Stimulated activated CD4-positive, alpha-beta T cell treated with anti-CD3 and anti-CD28 coated beads, Interleukin-1b, Interleukin-23, amount 100 ng/mL, for 24 hours (primary cell): ENCODE measurements at places on chromosomes 13 and 19.

DNA sequence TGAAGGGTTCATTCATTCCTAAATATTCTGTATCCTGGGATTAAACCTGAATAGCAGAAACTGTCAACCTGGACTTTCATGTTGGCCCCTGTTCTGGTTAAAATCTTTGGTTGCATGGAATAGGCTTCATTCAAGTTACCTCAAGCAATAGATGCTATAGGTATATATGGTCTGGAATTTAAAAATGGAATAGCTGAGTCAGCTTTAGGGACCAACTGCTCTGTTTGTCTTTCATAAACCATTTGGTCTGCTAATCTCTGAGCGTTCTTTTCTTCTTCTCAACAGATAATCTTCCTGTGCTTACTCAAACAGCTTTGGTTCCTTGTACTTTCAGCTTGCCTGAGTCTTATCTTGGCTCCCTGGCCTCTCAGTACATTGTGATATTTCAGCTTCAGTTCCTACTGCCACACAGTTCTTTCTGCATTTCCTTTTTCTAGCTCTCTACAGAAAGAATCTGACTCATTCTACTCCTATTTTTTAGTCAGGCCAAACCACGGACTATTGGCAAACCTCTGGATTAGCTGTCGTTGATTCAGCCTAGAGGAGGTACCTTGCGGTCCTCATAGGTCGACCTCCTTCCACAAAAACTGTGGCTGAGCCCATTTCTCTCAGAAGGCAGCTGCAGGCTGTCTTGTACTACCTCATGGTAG, 35.9 kb upstream of the MAB21L1 start:
- no peak for DNase-seq

- DNase-seq, result no peak
These were observed 31.4 kb upstream of the GGACT start for GRCh38 chr13:100619940-100620339.

DNA sequence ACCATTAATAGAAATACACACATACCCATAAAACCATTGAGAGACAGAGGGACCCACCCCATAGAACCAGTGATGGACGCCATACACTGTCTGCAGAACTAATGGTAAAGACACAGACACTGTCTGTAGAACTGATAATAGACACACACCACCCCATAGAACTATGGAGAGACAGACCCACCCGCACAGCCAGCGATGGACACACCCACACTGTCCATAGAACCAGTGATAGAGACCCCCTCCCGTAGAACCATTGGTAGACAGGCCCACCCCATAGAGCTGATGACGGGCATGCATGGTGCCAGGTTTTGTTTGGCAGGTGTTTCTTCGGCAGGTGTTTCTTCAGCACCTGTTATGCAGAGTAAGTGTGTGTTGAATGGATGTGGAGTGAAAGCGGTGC, 88.3 kb upstream of the TEX29 start:
- no peak for DNase-seq

DNA sequence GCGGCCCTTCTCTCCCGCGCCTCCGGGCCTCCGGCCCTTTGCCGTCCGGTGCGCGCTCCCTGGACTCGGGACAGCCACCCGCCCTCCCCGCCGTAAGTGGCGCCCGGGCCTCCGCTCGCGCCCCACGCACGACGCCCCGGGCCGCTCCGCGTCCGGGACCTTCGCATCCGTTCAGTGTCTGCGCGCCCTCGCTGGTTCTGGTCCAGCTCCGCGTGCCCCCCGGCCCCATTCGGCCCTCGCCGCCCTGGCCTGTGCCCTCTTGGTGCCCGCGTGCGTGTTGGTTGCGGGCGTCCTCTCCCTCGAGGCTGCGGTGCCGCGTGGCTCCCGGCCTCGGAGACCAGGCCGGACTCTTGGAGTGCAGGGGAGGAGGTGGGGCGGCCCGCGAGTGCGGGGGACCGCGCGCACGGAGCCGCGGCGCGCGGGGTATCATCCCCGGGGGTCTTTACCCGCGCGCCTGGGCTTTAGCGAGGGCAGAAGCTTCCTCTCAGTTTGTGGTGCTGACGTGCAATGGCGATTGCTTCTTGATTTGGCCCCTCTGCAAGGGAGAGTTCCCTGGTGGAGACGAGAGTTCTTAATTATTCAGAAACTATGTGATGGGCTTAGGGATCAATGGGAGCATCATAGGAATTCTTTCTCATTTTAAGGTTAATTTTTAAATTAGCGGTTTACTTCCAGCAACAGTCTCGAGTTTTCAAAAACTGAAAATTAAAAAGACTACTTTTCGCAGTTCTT, 757 bp downstream of the WASF3 start:
- no peak for DNase-seq

GRCh38 chr13:114310956-114311355, 3.3 kb upstream of the CHAMP1 start:
- DNase-seq, result no peak

GRCh38 chr19:611481-611868, 21.8 kb downstream of the HCN2 start:
- DNase-seq, result peak; percentile 58

- no peak for DNase-seq
These were observed 14.3 kb downstream of the MISP start for GRCh38 chr19:765179-765738.

DNA sequence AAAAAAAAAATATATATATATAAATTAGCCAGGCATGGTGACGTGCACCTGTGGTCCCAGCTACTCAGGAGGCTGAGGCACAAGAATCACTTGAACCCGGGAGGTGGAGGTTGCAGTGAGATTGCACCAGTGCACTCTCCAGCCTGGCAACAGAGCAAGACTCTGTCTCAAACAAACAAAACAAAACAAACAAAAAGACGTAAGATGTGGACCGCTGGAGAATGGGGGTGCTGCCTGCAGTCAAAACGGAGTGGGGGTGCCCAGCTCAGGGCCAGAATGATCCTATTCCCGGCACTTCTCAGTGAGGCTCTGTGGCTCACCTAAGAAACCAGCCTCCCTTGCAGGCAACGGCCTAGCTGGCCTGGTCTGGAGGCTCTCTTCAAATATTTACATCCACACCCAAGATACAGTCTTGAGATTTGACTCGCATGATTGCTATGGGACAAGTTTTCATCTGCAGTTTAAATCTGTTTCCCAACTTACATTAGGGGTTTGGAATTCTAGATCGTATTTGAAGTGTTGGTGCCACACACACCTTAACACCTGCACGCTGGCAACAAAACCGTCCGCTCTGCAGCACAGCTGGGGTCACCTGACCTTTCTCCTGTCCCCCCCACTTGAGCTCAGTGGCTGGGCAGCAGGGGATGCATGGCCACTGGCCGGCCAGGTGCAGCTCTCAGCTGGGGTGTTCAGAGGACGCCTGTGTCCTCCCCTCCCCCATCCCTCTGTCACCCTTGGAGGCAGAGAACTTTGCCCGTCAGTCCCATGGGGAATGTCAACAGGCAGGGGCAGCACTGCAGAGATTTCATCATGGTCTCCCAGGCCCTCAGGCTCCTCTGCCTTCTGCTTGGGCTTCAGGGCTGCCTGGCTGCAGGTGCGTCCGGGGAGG, at the start of gene F7:
F7 (plus strand) TSS at position 760 of the 889 bp plus-strand sequence; CDS start at position 811, 51 bp downstream.
- no peak for DNase-seq

DNA sequence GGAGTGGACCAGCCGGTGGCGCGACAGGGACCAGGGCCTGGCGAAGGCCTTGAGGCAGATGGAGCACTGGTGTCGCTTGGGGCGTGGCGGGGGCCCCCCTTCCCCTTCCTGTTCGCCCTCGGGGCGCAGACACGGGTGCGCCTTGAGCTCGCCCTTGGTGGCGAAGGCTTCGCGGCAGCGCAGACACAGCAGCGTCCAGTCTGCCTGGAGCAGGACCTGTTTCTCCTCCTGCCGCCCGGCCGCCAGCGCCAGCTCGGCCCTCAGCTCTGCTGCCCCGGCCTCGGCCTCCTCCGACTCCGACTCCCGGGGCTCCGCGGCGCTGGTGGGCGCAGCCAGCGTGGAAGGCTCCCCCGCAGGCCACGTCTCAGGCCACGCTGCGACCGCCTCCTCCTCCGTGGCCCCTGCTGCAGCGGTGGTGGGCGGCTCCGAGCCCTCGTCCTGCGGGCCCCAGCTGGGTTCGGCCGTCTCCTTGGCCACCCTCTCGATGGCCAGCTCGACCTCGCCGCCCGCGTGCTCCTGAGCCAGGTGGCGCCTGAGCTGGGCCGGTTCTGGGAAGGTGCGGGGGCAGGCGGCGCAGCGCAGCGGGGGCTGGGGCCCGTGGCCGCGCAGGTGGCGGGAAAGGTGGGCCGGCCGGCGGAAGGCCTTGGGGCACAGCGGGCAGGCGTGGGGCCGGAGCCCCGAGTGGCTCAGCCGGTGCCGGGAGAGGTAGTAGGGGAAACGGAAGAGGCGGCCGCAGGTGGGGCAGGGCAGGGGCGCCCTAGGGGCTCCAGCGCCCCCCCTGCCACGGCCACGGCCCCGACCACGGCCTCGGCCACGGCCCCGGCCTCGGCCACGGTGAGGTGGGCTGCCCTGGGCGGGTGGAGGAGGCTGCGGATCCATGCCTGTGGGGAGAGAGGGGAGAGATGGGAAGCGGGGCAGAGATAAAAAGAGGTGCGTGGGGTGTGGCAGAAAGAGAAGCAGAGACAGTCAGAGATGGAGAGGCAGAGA, 1.6 kb downstream of the ZNF579 start:
- no peak for DNase-seq

DNA sequence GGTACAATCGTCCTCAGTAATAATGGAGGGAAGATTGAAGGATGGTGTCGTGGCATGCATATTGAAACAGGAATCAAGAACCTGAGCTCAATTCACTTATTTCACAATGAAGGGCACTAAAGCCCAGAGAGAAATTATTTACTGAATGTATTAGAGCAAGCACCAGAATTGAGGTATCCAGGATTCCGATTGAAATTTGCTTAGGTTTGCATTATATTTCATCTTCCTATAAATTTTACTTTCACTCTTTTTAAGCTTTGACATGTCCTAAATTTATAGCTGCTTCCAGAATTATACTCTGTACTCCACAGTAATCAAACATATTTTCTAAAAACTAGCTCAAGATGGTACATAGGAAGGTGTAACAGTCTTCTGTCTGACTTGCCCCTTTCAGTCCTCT, 454.9 kb upstream of the HTR2A start:
- no peak for DNase-seq

DNA sequence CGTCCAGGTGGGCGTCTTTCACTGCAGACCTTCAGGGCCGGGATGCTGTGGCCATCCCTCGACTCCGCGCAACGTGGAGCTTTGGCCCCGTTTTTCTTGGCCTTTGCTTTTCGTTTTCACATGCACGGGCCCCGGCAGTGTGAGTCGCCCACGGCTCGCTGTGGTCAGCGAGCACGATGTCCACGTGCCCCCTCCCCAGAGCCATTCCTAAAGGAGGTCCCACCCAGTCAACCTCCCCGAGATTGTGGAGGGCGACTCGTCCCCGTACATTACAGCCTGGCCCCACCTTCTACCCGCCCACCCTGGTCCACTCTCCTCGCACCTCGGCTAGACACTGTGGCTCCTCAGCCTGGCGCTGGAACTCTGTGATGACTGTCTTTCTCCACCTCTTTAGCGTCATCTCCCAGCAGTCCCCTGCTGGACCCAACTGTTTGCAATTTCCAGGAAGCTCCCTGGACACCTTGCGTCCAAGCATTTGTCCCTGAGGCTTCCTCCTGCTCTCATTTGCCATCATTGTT, 405 bp downstream of the ZNF446 start:
- DNase-seq, result no peak

GRCh38 chr13:30322428-30322827, 15.1 kb upstream of the KATNAL1 start:
- no peak for DNase-seq

GRCh38 chr13:30668312-30668711, 50.6 kb downstream of the USPL1 start:
- no peak for DNase-seq

DNA sequence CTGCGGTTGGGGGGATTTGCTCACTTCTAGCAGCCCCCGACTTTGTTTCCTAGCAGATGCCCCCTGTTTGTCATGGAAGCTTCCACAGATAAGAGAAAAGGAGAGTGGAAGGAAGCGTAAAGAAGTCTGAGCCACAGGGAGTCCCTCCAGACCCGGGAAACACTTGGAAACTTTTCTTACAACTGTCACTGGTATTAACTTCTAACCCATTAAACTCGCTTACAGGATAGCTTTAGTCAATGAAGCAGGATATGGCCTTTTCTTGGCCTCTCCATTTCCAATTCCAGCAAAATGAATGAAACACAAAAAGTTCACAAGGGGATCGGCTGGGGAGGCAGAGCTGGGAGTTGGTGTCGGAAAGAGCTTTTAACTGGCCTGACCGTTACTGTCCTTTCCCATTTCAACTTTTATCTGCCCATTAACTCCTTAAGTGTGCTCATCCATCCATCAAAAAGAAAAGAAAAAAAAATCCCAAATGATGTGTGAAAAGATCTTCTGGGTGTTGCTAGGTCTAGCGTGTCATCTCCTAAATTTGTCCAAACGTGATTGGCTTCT, 231.9 kb upstream of the ARGLU1 start:
- DNase-seq, result no peak

GRCh38 chr19:33508941-33509614, 12.5 kb downstream of the PEPD start:
- no peak for DNase-seq

- no peak for DNase-seq
These were observed 165.2 kb downstream of the GGACT start for GRCh38 chr13:100423375-100423774.

DNA sequence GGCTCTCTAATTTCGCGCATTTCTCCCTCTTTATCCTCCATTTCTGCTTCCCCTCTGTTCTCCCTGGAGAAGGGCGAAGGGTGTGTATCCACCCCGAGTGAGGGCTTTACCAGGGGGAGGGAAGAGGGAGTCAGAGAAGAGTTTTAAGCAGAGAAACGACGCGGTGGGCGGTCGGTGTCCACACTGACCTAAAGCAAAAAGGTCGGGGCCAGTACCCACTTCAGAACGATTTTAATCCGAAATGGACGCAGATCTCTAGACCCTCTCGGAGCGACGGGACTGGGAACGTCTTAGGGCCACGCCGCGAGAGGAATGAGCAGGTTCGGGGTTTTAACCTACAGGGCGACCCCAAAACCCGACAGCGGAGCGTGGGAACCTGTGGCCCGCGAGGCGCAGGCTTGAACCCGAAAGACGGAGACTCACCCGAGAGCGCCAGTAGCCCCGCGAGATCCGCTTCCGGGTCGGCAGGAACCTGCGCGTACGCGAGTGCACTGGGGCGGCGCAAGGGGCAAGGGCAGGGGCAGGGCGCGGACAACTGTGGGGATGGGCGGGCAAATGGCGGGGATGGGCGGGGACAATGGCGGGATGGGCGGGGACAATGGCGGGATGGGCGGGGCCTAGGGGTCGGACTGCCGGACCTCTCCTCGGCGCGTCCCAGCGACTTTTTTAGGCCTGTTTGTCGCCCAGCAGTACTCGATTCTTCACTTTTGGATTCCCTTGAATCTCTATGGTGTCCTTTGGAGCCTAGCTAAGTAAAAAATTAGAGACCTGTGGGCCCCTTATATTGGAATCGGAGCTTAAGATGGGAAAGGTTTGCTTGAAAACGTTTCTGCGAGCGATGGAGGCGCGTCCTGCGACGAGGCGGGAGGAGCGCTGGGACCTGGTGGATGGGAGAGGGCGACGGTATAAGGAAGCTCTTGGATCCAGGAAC, at the start of gene ZNF677:
ZNF677 (minus strand) TSS at position 463 of the 931 bp plus-strand sequence. CDS start 3,323 bp downstream, outside the sequence.
- peak; percentile 53 for DNase-seq
